Karpas-422 (cell line): ENCODE measurements at places on chromosomes 5 and 9.
A peak's percentile ranks its signal among the peaks of the same experiment; 100 is the strongest.

DNA sequence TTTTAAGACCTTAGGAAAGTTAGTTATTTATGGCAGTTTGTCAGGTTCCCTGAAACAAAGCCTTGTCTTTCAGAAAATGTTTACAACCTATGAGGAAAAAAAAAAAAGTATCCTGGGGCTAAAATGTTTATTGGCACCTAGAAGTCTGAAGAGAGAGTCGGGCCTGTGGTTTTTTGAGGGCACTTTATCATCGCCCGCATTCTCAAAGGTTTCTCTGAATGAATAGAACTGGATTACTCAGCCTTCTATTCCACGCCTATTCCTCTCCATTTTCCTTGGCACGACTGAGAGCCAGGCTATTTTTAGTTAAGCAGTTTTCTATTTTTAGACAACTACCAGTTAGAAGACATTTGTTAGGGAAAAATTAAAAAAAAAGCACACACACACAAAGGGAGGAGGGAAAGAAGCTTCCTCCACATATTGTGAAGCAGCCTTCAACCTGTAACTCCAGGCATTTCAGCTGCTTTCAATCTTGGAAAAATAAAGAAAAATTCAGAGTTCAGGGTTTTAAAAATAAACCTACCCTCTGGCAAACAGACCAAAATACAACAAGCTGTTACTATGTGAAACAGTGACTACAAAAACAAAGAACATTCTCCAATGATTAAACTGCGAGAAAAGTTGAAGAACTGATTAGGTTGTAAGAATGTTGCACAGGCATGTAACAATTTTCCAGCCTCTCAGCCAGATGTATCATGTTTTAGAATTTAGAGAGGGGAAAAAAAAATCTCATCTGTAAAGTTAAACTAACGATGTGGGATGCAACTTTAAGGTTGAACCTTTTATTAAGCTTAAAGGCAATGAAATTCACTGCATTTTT lies 97.0 kb downstream of the MEF2C start:
- H3K27ac ChIP-seq: no peak overlapping the region
- no peaks in the 10 kb centered on the region; the same call in 1 of the 2 replicates for H3K4me1 ChIP-seq
- no peak overlapping the region for H3K4me3 ChIP-seq
- no peak for DNase-seq
- H3K36me3 ChIP-seq: no peaks in the 10 kb centered on the region; the same call in 1 of the 2 replicates
- no peaks in the 10 kb centered on the region for H3K27me3 ChIP-seq

DNA sequence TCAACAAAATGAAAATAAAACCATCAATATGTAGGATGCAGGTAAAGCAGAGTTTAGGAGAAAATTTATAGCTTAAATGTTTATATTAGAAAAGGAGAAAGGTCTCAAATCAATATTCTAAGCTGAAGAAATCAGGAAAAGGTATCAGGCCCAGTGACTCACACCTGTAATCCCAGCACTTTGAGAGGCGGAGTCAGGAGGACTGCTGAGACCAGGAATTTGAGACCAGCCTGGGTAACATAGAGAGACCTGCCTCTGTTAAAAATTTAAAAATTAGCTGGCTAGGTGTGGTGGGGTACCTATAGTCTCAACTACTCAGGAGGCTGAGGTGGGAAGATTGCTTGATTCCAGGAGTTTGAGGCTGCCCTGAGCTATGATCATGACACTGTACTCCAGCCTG lies 32.2 kb downstream of the CCDC69 start:
- H3K27me3 ChIP-seq: no peaks in the 10 kb centered on the region
- peak overlapping the region; percentile 28; the same call in 1 of the 2 replicates for H3K27ac ChIP-seq
- DNase-seq: no peak
- H3K4me3 ChIP-seq: no peak overlapping the region

- H3K4me1 ChIP-seq: peaks cover 48% of the 10 kb centered on the region
- H3K36me3 ChIP-seq: 0 out of 2 replicates have a peak, but pooled peaks cover 3% of the 10 kb centered on the region
- no peaks in the 10 kb centered on the region for H3K27me3 ChIP-seq
- H3K27ac ChIP-seq: peak overlapping the region; percentile 60
- H3K4me3 ChIP-seq: no peak overlapping the region
These were observed 7.6 kb downstream of the KIF24 start for GRCh38 chr9:34321451-34321850.

GRCh38 chr9:38707885-38708637 lies 11.9 kb downstream of the FAM240B start:
- no peak overlapping the region for H3K4me3 ChIP-seq
- no peak overlapping the region for H3K27ac ChIP-seq
- no peaks in the 10 kb centered on the region for H3K36me3 ChIP-seq
- peak; percentile 64 for DNase-seq
- H3K4me1 ChIP-seq: no peaks in the 10 kb centered on the region

GRCh38 chr9:98333703-98334582 lies 78.5 kb upstream of the TBC1D2 start:
- H3K36me3 ChIP-seq: no peaks in the 10 kb centered on the region
- no peak overlapping the region for H3K27ac ChIP-seq
- no peaks in the 10 kb centered on the region for H3K27me3 ChIP-seq

GRCh38 chr5:173831196-173831914 lies 56.8 kb upstream of the CPEB4 start:
- H3K4me1 ChIP-seq: peaks cover 30% of the 10 kb centered on the region
- no peak overlapping the region for H3K4me3 ChIP-seq
- no peak overlapping the region for H3K27ac ChIP-seq

GRCh38 chr5:129460672-129460935 lies 506 bp downstream of the ADAMTS19 start:
- no peaks in the 10 kb centered on the region for H3K27me3 ChIP-seq
- DNase-seq: no peak
- H3K4me3 ChIP-seq: peak overlapping the region; percentile 61; the same call in 1 of the 2 replicates
- no peak overlapping the region for H3K27ac ChIP-seq

- no peak overlapping the region for H3K4me3 ChIP-seq
- no peaks in the 10 kb centered on the region for H3K36me3 ChIP-seq
- DNase-seq: no peak
- no peak overlapping the region for H3K27ac ChIP-seq
These were observed 53.4 kb upstream of the TMC1 start for GRCh38 chr9:72467766-72468738.

DNA sequence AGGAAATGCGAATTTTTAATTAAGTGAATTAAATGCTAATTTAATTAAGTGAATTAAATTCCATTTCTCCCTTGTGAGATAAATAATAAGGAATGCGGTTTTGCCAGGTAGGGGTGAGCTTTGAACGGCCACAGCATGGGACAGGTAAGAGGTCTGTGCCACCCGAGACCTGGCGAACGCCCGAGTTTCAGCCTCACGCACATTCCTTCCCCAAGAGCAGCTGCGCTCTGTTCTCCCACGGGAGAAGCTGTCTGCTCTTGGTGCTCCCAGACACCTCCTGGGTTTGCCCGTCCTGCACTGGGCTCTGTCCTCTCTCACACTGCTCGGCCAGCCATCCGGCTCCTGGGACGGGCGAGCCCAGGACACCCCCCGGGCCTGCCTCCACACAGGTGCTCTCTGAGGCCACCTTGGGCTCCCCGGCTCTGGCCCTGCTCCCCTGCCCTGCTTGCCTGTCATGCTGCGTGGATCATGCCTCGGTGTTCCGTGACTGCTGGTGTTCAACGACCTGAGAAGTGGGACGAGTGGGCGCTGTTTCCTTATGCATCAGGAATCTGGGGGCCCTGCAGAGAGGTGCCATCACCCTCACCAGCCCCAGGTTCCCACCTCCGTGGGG lies 13.7 kb upstream of the CAMSAP1 start:
- peaks cover 7% of the 10 kb centered on the region for H3K4me1 ChIP-seq
- no peak overlapping the region for H3K27ac ChIP-seq
- no peaks in the 10 kb centered on the region for H3K27me3 ChIP-seq
- H3K4me3 ChIP-seq: no peak overlapping the region
- DNase-seq: no peak

DNA sequence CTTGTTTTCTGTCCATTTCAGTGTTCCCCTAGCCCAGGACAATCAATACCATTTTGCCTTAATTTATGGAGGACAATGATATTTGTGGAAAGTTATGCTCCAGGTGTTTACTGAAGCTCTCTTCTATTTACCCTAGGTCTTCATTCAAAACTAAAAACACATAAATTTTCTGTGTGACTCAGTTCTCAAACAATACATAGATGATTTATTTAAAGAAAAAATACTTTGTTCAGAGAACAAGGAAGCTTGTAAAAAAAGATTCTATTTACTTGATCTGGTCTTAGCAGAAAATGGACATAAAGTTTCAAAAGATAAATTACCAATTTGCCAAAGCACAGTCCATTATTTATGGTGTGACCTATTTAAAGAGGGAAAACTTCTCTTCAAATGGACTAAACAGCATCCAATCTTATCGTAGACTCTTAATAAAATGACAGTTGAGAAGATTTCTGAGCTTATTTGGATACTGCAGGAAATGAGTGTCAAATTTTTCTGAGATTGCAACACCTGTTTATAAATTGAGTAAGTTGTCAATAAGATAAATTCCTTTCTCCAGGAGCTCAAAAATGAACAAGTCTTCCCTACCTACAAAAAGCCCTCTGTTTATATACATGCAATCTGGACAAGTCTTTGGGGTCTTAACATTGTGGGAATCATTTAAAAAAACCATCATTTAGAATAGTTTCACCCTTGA lies 627.2 kb downstream of the PSAT1 start:
- no peaks in the 10 kb centered on the region for H3K36me3 ChIP-seq
- H3K4me1 ChIP-seq: no peaks in the 10 kb centered on the region
- H3K4me3 ChIP-seq: no peak overlapping the region
- no peak for DNase-seq
- H3K27ac ChIP-seq: no peak overlapping the region

- no peak for DNase-seq
- H3K4me1 ChIP-seq: no peaks in the 10 kb centered on the region
- no peaks in the 10 kb centered on the region for H3K27me3 ChIP-seq
These were observed 115.0 kb upstream of the HAND1 start for GRCh38 chr5:154593071-154593470.

DNA sequence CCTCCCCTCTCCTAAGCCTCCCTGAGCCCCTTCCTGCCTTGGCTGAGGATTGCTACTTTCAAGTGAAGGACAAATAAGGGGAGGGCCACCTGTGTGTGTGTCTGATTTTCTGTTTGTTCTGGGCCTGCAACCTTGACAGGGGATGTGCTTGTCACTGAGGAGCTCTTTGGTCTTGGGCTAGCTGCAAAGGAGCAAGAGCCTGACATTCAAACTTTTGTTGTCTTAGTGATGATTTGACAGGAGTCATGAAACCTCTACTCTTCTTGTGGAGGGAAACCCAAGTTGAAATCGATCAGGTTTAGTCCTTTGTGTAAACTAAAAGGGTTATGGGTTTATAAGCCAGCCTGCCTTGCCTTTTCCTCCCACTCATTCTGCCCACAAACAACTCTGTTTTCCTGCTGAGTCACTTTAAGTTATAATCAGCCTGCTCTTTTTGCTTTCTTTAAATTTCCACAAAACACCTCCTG lies 16.9 kb downstream of the CLTA start:
- H3K27ac ChIP-seq: no peak overlapping the region
- H3K4me1 ChIP-seq: no peaks in the 10 kb centered on the region
- H3K4me3 ChIP-seq: no peak overlapping the region
- no peak for DNase-seq
- H3K36me3 ChIP-seq: peaks cover 52% of the 10 kb centered on the region; the same call in 1 of the 2 replicates

DNA sequence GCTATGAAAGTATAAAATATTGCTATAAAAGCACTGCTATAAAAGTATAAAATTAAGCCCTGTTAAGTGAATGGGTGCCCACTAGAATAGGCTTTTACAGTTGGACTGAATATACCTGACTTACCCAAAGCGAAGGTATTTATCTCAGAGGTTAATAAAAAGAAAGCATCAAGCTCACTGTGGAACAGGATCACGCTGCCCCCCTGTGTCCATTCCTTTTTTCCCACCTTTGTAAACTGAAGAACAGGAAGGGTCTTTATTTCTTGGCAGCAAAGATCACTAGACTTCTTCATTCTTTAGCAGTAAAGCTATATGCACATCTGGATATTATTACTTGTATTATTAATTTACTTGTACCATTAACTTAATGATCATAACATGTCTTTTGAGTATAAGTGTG lies 22.1 kb upstream of the PLPP6 start:
- no peak overlapping the region for H3K27ac ChIP-seq
- H3K4me3 ChIP-seq: no peak overlapping the region
- no peaks in the 10 kb centered on the region for H3K36me3 ChIP-seq
- peaks cover 4% of the 10 kb centered on the region for H3K4me1 ChIP-seq
- no peak for DNase-seq

DNA sequence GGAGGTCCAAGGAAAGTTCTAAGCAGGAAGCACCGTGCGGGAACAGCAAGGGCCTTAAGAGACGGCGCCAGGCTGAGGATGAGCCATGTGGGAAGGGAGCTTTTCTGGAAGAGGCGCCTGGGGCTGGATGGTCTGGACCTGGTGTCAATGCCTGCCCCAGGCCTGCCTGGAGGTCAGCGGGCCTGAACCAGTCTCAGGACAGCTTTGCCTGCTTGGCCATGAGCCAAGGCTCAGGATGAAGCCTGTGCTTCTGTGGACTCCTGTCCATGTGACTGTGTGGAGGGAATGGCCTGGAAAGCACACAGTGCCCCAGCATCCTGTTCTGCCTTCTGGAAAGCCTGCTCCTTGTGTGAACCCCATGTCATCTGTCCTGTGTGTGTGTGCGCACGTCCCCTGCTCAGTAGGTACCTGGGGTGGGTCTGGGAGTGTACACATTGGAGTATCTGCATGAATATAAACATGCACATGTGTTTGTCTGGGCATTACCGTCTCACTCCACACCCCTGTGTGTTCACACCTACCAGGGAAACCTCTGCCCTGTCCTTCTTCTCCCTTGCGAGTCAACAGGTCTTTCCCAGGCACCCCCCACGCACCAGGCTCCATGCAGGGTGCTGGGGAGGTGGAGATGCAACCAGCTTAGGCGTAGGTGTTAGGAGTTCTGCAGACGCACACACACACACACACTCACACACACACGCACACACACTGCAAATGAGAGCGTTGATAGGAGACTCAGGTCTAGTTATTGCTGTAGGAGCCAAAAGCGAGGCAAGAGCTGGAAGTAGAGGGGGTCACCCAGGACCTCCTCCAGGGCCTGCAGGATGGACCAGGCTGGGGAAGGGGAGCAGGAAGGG lies 24.8 kb downstream of the DAB2IP start:
- H3K4me1 ChIP-seq: no peaks in the 10 kb centered on the region
- H3K4me3 ChIP-seq: no peak overlapping the region
- no peak overlapping the region for H3K27ac ChIP-seq
- no peaks in the 10 kb centered on the region for H3K27me3 ChIP-seq

DNA sequence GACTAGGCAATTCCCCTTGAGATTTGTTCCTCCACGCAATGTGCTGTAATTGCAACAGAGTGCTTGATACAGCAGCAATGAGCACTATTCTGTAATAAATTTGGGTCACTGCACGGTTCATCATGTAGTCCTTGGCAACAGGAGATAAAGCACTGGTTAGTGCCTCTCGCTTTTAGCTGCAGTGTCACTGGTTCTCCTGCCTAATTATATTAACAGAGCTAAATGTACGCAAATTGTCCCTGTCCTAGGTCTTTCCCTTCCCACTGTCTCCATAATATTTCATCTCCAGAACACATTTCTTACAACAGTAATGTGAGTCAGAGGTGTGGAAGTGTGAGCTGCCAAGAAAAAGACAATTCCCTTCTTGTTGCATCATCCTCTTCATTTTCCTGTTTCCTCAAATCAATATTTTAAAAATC lies 553.1 kb downstream of the ZNF608 start:
- no peaks in the 10 kb centered on the region for H3K4me1 ChIP-seq
- H3K27me3 ChIP-seq: no peaks in the 10 kb centered on the region
- H3K27ac ChIP-seq: no peak overlapping the region
- H3K4me3 ChIP-seq: no peak overlapping the region
- no peaks in the 10 kb centered on the region for H3K36me3 ChIP-seq
